Right renal pelvis (tissue), 4 donors: ENCODE measurements at places on chromosomes 6 and 20. TPM values are rescaled to one million over a fixed set of nuclear protein-coding genes. Genes with fewer than 3 reads are reported as not detected.

Gene IMPG1
- polyA plus RNA-seq, result 1.8 TPM

Gene GGTLC1
- not detected for polyA plus RNA-seq

Gene EYS
- polyA plus RNA-seq, result 0.51 TPM

- DNase-seq, result no peak
Measured at GRCh38 chr6:128509709-128510108, 10.7 kb downstream of the PTPRK start.

GRCh38 chr6:52984247-52984646, 10.8 kb downstream of the GSTA4 start:
- DNase-seq, result no peak

DNA sequence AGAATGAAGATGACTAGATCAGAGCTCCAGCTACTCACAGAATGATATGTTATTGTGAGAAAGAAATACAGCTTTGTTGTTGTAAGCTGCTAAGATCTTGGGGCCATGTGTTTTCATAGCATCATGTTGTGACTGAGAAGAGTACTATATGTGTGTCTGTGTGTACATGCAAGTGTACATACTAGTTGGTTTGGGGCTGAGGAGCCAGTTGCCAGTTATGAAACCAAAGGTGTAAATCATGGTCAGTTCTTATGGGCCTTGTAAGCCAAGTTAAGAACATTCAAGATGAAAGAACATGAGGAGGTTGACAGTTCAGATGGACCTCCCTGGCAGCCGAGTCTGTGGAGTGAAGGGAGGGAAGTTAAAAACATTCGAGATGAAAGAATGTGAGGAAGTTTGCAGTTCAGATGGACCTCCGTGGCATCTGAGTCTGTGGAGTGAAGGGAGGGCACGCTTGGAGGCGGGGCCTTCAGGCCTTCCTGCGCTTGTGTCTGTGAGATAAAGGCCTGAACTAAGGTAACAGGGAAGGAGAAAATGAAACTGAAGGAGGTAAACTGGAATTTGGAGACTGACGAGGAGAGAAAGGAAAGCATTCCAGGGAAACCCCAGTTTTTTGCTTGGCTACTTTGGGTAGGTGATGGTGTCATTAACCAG, 13.9 kb downstream of the AFDN start:
- no peak for DNase-seq

GRCh38 chr6:2558861-2559801, 191.6 kb downstream of the MYLK4 start:
- DNase-seq, result peak; percentile 73

DNA sequence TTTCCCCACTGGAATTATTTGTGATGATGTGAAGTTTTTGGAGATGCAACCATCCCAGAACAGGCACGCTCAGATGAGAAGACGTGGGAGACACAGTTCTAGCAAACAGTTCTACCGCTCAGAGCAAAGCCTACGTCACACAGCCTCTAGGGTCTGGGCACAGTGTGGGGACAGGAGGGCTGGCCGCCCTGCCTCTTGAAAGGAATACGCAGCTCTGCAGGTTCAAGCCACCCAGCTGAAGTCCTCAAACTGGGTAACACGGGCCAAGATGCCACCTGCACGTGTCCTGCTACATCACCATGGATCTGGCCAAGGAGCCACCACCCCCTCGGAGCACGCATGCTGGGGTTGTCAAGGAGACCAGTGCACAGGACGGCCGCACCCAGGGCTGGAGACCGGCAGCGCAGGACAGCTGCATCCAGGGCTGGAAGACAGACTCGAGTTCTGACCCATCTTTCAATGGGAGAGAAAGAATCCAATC, 75.0 kb downstream of the NOL4L start:
- DNase-seq, result no peak
